ENCODE measurements at places on chromosomes 7 and 10.

DNA sequence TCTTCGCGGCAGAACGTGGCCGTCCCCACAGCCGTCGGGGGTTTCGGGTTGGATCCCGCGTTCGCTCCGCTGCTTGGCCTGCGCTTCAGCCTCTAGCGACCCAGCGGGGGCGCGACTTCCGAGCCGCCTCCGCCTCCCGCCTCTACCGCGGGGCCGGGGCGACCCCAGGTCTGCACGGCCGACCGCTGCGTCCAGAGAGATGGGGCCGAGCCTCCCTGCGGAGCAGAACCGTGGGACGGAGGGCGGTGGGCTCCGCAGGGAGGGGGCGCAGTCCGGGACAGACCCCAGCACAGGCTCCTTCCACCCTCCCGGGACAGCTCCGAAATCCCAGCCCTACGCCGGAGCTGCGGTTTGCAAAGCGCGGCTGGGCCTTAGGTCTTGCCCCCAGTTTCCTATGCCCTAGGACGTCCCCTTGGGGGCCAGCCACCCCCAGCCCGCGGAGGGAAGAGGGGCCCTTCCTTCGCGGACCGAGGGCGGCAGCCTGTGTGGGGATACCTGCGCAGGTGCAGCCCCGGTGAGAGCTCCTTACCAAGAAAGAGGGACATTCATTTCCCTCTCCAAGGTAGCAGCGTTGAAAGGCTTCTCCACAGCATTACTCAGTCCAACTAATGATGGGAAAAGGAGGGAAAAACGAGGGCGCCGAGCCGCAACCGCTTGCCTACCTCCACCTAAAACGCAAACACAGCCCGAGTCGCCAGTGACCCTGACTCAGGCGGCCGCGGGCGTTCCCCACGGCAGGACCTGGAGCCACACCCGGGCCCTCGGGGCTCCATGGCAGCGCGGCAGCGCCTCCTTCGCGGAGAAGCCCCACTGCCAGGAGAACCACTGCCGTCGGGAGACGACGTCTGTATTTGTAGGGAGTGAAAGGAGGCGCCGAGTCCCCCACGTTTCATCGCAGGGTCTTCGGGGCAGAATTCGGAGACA, 115.7 kb downstream of the BMS1 start:
- DNase-seq: no peak

DNA sequence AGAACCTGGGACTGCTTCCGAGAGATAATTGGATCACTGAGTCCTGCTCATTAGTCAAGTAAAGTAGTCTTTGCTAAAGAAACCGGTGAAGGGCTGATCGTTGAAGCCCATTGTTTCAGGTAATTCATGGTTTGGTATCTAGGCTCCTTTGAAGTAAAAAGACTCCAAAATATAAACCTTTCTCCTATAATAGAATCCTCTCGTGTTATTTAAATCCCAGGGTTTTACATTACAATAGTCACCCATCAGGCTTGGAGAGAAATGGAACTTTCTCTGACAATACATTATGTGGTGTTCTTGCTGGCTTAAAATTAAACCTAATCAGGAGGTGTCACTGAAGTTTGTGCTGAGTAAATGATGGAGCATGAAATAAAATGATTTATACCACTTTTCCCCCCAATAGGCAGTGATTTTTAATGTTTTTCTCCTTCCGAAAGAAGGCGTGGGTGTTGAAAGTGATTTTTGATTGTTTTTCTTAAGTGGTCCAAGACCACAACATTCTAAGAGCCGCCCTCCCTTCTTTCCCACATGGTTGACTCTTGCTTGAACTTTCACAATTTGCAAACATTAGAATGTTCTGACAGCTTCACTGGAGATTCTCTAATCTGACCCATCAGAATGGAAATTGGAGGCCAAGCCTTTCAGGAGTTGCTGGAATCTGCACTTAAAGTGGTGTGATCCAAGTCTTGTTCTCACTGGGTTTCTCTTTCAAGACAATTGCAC, 44.2 kb downstream of the LRMDA start:
- no peak for DNase-seq

GRCh38 chr10:33335551-33335800, 1.0 kb upstream of the NRP1 start:
- DNase-seq: no peak

DNA sequence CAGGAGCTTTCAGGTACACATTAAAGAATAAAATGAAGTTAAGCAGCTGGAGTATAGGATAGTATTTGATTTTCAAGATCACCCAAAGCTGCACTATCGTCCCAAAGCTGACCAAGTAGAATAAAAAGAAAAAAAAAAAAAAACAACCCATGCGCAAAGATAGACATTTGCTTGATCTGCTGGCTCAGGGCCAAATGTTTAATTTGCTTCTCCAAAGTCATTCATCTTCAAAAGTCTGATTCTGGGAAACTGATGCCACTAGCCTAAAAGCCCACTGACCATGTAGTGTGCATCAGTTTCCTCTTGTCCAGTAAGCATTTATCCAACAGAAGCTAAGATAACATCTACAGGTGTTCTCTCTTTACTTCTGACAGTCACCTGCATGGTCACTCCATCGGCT, 14.5 kb downstream of the MEST start:
- no peak for DNase-seq

DNA sequence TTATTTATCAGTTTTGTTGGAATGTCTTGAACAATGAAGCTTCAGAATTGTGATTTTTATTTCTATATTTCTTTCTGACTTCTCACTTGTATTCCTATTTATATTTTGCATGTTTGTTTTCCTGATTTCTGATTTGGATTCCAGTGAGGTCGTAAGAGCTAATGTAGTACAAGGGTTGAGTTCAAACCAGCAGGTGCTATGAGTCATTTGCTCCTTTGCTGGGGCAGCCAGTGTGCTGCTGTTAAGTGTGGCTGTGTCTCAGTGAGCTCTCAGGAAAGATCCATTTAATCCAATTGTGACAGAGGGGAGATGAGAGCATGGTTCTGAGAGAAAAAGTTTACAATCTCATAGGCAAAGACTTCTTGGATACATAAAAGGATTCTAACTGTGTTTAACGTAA, 48.6 kb downstream of the MCU start:
- DNase-seq: no peak

DNA sequence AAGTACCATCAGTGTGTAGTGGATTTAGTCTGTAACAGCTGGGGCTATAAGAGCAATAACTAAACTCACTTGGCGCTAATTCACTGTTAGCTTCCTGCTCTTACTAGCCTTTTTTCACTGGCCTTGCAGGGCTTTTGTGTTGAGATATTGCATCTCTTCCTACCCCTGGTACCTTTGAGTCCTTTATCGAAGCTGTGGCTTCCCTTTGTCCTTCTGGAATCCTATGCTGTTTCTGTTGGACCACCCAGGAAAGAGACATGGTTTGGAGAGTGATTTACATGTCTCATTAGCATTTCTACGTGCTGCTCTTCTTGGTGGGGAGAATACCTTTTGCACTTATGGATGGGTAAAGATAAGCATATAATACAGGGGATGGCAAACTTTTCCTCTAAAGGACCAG, 103.8 kb downstream of the MLLT10 start:
- DNase-seq: no peak
